ENCODE measurements at places on chromosomes 7 and 10.

- no peak for DNase-seq
Observed at GRCh38 chr7:124162667-124163066, 129.8 kb upstream of the TMEM229A start.

DNA sequence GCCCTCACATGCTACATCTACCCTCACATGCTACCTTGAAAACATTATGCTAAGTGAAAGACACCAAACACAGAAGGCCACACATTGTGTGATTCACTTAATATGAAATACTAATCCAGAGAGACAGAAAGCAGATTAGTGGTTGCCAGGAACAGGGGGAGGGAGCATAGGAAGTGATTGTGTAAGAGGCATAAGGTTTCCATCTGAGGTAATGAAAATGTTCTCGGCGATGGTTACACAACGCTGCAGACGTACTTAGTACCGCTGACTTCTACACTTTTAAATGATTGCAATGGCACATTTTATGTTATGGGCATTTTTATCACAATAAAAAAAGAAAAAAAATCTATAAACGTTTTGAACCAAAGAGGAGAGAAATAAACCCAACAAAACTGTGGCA is 742.3 kb downstream of the TYW1 start:
- DNase-seq = peak; percentile 69

DNA sequence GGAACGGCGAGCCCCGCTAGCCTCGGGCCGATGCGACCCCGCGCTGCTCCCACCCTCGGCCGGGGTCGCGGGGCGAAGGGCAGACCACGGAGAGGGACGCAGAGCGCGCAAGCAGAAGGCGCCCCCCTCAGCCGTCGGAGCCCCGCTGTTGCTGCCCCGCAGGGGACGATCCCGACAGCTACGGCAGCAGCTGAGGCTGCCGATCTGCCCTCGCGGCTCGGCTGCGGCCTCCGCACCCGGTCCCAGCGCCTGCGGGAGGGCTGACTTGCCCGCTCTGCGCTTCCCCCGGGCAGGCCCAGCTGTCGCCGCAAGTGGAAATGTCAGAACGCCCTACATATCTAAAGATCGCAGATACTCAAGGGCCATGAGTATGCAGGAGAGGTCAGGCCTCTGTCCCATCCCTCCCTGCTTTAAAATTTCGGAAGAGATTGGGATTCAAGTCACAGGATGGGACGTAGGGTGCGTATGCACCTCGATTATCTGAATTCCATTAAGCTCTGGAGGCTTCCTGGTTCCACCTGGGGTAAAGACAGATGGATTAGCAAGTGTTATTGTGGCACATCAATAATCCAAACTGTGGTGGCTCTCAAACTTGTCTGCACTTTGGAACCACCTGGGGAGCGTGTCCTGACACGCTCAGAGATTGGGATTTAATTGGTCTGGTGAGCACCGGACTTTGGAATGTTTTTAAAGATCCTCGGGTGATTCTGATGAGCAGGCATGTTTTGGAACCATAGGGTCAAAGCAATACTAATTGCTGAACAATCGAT is at the start of gene CRPPA:
TSS of gene CRPPA (minus strand) at position 206 of the 770 bp plus-strand sequence. CDS start 216 bp downstream, outside the sequence.
- DNase-seq = peak; percentile 44

DNA sequence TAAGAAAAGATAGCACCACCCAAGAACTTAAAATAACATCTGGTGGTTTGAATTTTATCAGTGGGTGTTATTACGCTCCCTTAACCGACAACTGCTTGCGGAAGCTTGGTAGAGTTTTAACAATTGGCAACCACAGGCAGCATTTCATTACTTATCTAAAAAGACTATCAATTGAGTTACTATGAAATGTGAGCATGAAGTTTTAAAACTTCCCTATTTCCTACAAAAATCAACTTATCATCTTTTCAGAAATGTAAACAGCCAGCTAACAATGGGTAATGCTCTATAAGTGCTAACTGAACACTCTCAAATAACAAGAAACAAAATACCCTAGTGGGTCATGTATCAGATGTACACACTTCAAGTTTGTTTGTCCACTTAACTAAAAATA is 68.8 kb downstream of the OSBPL3 start:
- no peak for DNase-seq

DNA sequence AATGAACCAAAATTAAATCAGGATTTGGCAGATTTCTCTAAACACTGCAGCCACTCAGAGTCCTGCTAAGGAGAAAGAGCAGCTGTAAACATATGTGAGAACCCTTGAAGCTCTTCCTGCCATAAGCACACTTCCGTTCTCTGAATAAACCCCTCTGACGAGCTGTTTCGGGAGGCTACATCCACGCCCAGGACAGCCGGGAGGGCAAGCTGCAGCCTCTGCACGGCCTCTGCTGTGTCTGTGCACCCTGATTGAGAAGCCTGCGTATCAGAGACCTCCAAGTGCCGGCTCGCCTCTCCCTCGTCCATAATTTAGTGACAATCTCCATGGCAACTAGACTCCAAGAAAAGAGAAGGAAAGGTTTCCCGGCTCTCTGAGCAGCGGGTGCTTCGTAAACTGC is 114.4 kb downstream of the PTPRN2 start:
- DNase-seq = no peak

GRCh38 chr7:14606101-14606500 is 296.4 kb downstream of the DGKB start:
- DNase-seq = no peak

GRCh38 chr10:102549549-102549948 is 45.8 kb downstream of the SUFU start:
- DNase-seq = no peak

DNA sequence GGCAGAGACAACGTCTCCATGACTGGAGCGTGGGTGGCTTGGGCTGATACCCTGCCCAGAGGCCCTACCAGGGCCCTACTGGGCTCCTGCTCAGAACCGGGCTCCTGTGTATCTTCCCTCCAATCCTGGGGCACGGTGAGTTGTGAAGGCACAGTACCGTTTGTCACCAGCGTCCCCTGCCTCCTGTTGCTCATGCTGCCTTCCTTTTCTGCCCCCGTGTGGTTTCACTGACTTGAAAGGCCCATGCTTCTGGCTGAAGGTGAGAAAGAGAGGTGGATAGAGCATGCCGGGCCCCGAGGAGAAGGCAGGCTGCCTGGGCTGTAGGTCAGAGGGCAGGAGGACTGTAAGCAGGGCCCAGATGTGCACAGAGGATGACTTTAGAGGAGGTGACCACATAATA is 9.1 kb upstream of the DMBT1 start:
- peak; percentile 38 for DNase-seq

GRCh38 chr7:24716480-24717246 is 40.6 kb downstream of the GSDME start:
- DNase-seq = no peak

- DNase-seq = no peak
Observed at GRCh38 chr7:74083928-74084721, 521 bp downstream of the LIMK1 start.

DNA sequence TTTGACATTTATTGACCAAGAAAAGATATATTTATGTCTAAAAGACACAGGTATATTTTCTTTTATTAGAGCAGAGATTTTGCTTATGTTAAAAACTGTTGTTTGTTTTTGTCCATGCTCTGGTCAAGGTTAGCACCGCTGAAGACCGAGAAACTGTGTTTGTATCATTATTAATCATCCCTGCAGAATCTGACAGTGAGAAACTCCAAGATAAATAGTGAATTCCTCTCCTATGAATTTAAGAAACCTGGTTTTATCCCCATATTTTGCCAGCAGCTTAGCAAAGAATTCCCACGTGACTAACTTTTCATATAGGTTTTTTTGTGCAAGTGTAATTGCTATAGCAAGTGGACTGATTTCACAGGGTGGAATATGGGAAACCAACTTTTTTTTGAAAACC is 77.6 kb downstream of the FRMD4A start:
- DNase-seq = no peak

- peak; percentile 88 for DNase-seq
Observed at GRCh38 chr7:5425507-5426225, 2.0 kb upstream of the TNRC18 start.

GRCh38 chr7:11831156-11831735 is 752 bp downstream of the THSD7A start:
- DNase-seq = no peak

- no peak for DNase-seq
Observed at GRCh38 chr7:142885311-142886230, at the start of gene TRPV6. Gene TRPV6, minus strand, starts transcription at chr7:142885745.

DNA sequence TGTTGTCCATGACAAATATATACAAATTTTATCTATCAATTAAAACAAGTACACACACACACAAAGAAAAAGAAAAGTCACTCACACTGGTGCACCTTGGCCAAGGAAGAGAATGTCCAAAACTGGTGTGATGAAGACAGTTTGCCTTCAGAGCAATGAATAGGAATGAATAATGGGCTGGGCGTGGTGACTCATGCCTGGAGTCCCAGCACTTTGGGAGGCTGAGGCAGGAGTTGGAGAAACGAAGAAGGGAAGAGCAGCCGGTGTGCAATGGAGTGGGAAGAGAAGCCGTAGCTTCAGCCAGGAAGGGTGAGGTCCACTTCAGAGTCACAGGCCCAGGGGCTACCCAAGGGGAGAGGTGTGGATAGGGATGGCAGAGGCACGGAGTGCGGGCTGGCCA is 253.6 kb downstream of the CCSER2 start:
- no peak for DNase-seq

GRCh38 chr7:95950698-95951097 is 178.3 kb downstream of the DYNC1I1 start:
- no peak for DNase-seq

GRCh38 chr7:37815671-37816371 is 32.6 kb upstream of the NME8 start:
- peak; percentile 22 for DNase-seq

- DNase-seq = no peak
Observed at GRCh38 chr10:66746246-66746645, 179.6 kb upstream of the LRRTM3 start.

DNA sequence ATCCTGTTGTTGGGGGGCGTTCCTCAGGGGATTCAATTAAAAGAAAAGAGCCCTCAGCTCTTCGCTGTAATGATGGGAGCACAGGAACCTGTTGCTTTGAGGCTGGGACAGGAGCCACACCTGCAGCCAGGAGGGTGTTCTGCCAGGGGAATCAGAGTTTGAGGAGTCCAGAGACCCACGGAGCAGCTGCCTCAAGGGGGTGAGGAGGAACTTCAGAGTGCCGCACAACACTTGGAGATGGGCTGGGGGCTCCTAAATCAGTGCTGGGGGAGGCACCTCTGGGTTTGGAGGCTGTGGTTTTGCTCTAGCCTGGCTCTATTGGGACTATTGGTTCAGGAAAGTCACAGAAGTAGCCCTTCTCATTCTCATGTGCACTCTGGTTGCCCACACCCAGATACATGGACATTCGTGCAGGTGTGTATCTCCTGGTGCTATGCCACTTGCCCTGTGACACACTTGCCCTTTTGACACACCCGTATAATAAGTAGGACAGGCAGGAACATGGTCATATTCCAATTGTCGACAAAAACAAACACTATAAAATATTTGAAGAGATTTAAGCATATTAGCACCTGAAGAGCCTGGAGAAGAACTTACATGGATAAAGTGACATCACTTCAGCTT is 98.1 kb downstream of the PTPN20 start:
- DNase-seq = no peak

- peak; percentile 14 for DNase-seq
Observed at GRCh38 chr10:123997486-123998196, 95.8 kb downstream of the CHST15 start.

Data from Ammon's horn (tissue), 1 donor.